ENCODE measurements at places on chromosomes 16 and 17. TPM values are rescaled to one million over a fixed set of nuclear protein-coding genes. Genes with fewer than 3 reads are reported as not detected.
A peak's percentile ranks its signal among the peaks of the same experiment; 100 is the strongest.

The PRSS33 gene
- not detected for total RNA-seq

The ITGAX gene
- total RNA-seq, result 2.6 TPM

The PRSS8 gene
- not detected for total RNA-seq

The SLFN12L gene
- 0.22 TPM for total RNA-seq

The BAHCC1 gene
- 12.7 TPM for total RNA-seq

The SGCA gene
- total RNA-seq, result 120 TPM

The CACNG5 gene
- total RNA-seq, result not detected

- H3K4me3 ChIP-seq, result no peak overlapping the region
- H3K36me3 ChIP-seq, result peaks cover 3% of the 10 kb centered on the region
- no peaks in the 10 kb centered on the region for H3K27me3 ChIP-seq
These were observed 74.1 kb downstream of the CCDC182 start for GRCh38 chr17:57670769-57671569.

GRCh38 chr16:47125757-47126156, 18.0 kb downstream of the NETO2 start:
- DNase-seq, result no peak
- H3K36me3 ChIP-seq, result no peaks in the 10 kb centered on the region
- no peak overlapping the region for H3K4me3 ChIP-seq
- no peaks in the 10 kb centered on the region for H3K27me3 ChIP-seq

DNA sequence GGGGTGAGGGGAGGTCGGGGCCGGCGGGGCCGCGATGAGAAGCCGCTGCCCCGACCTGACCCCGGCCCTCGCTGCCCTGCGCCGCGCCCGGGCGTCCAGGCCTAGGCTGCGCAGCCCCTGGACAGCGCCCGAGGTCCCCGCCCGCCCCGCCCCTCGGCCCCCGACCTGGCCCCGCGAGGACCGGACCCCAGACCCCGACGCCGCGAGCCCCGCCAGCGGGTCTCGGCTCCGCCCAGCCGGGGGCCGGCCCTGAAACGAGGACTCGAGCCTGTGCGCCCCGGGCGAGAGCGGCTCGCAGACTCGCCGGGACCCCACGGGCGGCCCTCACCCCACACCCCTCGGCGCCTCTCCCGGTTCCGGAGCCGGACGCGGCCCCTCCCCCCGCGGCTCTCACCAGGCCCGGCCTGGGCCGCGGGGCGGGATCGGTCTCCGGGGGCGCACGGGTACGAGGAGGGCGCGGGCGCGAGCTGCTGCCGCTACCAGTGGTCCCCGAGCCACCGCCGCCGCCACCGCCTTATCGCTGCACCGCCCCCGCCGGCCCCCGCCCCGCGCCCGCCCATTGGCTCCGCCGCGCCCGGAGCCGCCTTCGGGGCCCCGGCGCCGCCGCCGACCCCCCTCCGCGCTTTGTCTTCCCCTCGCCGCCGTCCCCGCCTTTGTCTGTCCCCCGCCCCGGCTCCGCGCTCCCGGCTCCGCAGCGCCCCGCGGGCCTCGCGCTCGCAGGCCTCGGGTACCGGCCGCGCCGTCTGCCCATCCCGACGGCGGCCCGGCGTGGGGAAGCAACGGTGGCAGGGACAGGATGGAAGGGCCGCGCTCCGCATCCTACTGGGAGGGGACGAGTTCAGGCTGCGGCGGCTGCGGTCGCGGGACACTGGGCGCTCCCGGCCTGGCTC, at the start of gene LIMD2:
Gene LIMD2 (minus strand): TSS at position 488 of the 890 bp plus-strand sequence. CDS start 827 bp downstream, outside the sequence.
- H3K36me3 ChIP-seq, result peaks cover 16% of the 10 kb centered on the region
- H3K27me3 ChIP-seq, result no peaks in the 10 kb centered on the region
- peak within 1 kb of the TSS; percentile 51 for H3K4me3 ChIP-seq
- H3K27ac ChIP-seq, result peak within 1 kb of the TSS; percentile 77
- no peak for DNase-seq
- H3K4me1 ChIP-seq, result no peaks in the 10 kb centered on the region

DNA sequence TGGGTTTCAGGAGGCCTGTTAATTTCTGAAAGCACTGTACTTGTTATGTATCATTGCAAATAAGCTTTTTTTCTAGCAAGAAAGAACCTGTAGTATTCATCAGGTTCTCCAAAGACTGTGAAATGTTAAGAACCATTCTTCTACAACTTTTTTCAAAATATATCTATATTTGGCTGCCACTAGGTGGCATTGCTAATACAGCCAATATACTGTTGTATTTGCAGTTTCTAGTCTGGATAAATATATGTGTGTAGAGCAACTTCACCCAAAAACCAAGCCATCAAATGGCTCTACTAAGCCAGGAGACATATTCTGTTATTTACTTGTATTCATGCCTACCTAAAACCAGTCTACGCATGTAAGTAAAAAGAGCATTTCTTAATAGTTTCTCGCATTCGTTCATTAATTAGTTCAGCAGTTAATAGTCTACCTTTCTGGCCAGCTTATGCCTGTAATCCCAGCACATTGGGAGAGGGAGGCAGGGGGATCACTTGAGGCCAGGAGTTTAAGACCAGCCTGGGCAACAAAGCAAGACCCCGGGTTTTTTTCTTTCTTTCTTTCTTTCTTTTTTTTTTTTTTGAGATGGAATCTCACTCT, 39.5 kb downstream of the VMP1 start:
- H3K36me3 ChIP-seq, result no peaks in the 10 kb centered on the region
- H3K4me3 ChIP-seq, result no peak overlapping the region
- H3K27me3 ChIP-seq, result no peaks in the 10 kb centered on the region

GRCh38 chr17:75881678-75882454, 3.5 kb upstream of the TRIM47 start:
- H3K27me3 ChIP-seq, result no peaks in the 10 kb centered on the region
- H3K36me3 ChIP-seq, result no peaks in the 10 kb centered on the region
- no peaks in the 10 kb centered on the region for H3K4me1 ChIP-seq
- H3K27ac ChIP-seq, result no peak overlapping the region
- H3K4me3 ChIP-seq, result no peak overlapping the region
- no peak for DNase-seq

DNA sequence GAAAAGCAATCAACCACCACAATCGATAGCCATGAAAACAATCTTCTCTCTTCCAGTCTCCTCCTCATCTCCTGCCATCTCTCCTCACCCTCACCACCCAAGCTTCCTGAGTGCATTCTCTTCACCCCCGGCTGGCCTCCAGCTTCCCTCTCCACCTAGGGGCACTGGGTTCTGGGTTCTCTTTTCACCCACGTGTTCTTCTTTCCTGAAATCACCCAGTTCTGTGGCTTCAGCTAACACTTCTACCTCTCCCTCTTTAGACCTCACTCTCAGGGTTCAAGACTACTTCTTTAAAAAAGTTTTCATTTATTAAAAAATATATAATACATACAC, 8.2 kb downstream of the ITGAM start:
- H3K27ac ChIP-seq, result no peak overlapping the region
- no peaks in the 10 kb centered on the region for H3K4me1 ChIP-seq
- no peaks in the 10 kb centered on the region for H3K27me3 ChIP-seq
- H3K4me3 ChIP-seq, result no peak overlapping the region

GRCh38 chr17:44910231-44911106, 4.8 kb downstream of the GFAP start:
- H3K27ac ChIP-seq, result no peak overlapping the region
- peaks cover 12% of the 10 kb centered on the region for H3K4me1 ChIP-seq
- no peak for DNase-seq
- H3K4me3 ChIP-seq, result peak overlapping the region; percentile 39
- H3K36me3 ChIP-seq, result no peaks in the 10 kb centered on the region
- no peaks in the 10 kb centered on the region for H3K27me3 ChIP-seq

GRCh38 chr16:3879258-3879886, 1.1 kb downstream of the CREBBP start:
- H3K27me3 ChIP-seq, result no peaks in the 10 kb centered on the region
- peak overlapping the region; percentile 67 for H3K27ac ChIP-seq
- H3K4me1 ChIP-seq, result peaks cover 53% of the 10 kb centered on the region
- peak overlapping the region; percentile 67 for H3K4me3 ChIP-seq

DNA sequence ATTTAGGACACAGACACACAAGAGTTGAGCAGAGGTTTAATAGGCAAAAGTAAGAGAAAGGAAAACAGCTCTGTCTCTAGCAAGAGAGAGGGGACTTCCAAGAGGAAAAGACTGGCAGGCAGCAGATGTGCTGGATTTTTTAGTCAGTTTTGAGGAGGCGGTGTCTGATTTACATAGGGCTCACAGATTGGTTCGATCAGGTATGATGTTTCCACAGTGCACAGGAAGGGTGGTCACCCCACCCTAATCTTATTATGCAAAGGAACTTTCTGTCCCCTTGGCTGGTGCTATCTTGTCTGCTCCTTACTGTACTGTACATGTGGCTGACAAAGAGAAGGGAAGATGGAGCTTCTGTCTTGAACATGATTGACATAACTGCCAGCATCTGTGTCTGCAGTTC, 25.3 kb downstream of the BFAR start:
- no peak overlapping the region for H3K27ac ChIP-seq
- no peaks in the 10 kb centered on the region for H3K4me1 ChIP-seq
- H3K4me3 ChIP-seq, result no peak overlapping the region
- no peak for DNase-seq

DNA sequence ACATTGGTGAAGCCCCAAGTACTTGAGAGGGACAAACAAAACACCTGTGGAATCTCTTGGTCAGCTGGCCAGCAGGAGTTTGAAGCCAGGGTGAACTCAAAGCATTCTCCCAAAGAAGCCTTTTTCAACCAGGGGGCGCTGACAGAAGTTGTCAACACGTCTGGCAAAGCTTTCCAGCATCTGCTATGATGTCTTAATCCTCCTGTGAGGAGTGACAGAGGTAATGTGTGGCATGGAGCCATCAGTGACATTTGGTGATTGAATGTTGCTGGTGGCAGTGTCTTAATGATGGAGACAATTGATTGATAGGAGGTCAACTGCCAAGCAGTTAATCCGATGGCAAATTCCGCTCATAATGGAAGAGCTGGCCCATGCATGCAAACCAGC, 257.6 kb upstream of the HSBP1 start:
- no peaks in the 10 kb centered on the region for H3K36me3 ChIP-seq
- no peak overlapping the region for H3K4me3 ChIP-seq

DNA sequence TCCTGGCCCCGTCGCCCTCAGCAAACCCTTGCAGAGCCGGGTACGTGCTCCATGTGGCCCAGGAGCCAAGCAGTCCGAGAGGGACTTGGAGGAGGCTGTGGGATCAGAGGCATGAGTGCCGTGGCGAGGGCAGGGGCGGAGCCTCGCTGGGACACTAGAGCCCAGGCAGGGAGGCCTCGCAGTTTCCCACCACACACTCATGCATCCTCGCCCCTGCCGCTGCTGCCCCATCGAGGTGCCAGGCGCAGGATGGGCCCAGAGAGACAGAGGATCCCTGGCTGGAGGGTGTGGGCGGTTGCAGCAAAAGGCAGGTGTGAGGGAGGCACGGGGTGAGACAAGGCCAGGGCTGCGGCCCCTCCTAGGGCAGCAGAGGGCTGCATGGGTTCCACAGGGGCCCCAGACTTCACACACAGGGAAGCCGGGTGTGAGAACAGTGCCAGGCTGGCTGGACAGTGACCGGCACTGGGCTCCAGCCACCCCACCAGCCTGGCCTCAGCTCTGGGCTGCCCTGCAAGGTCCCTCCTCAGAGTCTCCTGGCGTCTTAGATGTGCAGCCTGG, 7.7 kb downstream of the BCAR1 start:
- H3K36me3 ChIP-seq, result peaks cover 20% of the 10 kb centered on the region
- H3K27ac ChIP-seq, result peak overlapping the region; percentile 97
- no peak for DNase-seq
- no peaks in the 10 kb centered on the region for H3K27me3 ChIP-seq
- H3K4me3 ChIP-seq, result no peak overlapping the region

- H3K4me1 ChIP-seq, result no peaks in the 10 kb centered on the region
- DNase-seq, result no peak
These were observed 21.1 kb downstream of the CBFA2T3 start for GRCh38 chr16:88955906-88956305.

DNA sequence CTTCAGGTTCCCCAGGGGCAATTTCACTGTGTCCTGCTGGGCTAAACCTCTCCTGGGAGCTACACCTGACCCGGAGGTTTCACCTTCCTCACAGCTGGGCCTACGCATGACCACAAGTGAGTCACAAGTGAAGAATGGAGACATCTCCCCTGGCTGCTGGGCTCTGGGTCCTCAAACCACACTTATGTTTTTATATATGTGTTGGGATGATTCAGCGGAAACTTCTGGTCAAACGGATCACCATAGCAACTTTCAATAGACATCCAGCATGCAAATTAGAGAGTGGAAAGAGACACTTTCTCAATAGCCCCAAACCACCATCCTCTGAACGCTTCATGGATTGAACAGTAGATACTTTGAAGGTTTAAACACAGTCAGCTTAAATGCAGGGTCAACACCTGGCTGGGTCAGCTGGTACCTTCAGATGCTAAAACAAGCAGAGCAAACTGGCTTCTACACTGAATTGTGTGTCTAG, 28.0 kb upstream of the MAF start:
- H3K4me1 ChIP-seq, result no peaks in the 10 kb centered on the region
- DNase-seq, result no peak
- H3K4me3 ChIP-seq, result no peak overlapping the region
- no peak overlapping the region for H3K27ac ChIP-seq
- no peaks in the 10 kb centered on the region for H3K27me3 ChIP-seq

GRCh38 chr16:30621765-30622164, 11.6 kb upstream of the ZNF689 start:
- no peak overlapping the region for H3K4me3 ChIP-seq
- H3K27ac ChIP-seq, result no peak overlapping the region
- H3K36me3 ChIP-seq, result no peaks in the 10 kb centered on the region
- DNase-seq, result no peak

DNA sequence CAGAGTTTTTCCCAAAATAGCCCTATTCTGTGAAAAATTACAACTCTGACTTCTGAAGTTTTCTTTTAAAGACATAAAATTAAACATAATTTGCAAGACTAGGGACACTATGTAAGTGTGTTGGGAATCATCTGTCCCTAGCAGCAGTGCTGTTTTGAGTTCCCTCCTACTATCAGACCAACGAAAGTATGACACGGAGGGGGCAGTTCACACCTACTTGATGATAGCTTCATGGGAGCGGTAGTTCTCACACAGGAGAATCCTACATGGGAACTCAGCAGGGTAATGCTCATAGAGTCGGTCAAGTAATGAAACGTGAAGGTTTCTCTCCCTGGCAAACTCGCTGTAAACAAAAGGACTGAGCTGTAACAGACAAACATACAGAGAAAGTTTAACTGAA, 96.6 kb downstream of the HELZ start:
- H3K27ac ChIP-seq, result no peak overlapping the region
- H3K4me1 ChIP-seq, result no peaks in the 10 kb centered on the region
- DNase-seq, result no peak
- peaks cover 67% of the 10 kb centered on the region for H3K36me3 ChIP-seq
- no peak overlapping the region for H3K4me3 ChIP-seq

DNA sequence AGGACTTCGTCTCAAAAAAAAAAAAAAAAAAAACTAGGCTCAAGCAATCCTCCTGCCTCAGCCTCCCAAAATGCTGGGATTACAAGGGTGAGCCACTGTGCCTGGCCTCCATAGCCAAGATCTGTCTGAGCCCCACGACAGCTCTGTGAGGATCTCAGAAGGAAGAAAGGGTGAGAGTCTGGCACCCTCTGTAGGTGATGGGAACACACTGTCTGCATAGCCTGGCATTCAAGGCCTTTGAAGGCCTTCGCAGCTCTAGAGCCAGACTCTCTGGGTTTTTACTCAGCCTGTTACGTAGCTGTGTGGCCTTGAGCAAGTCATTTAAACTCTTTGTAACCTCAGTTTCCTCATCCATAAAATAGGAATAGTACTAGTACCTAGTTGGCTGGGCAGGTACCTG, 6.3 kb upstream of the XPO6 start:
- no peak for DNase-seq
- H3K27ac ChIP-seq, result no peak overlapping the region
- H3K36me3 ChIP-seq, result no peaks in the 10 kb centered on the region
- no peaks in the 10 kb centered on the region for H3K27me3 ChIP-seq
- no peaks in the 10 kb centered on the region for H3K4me1 ChIP-seq

GRCh38 chr17:74582633-74583032, 9.4 kb downstream of the CD300LD start:
- H3K36me3 ChIP-seq, result no peaks in the 10 kb centered on the region
- no peak overlapping the region for H3K27ac ChIP-seq
- no peaks in the 10 kb centered on the region for H3K27me3 ChIP-seq
- DNase-seq, result no peak
- H3K4me3 ChIP-seq, result no peak overlapping the region

Measured in right atrium auricular region (tissue), 2 donors.